ENCODE measurements at places on chromosomes 7 and 10.

GRCh38 chr7:13603016-13603415 lies 386.4 kb downstream of the ETV1 start:
- DNase-seq, result no peak

- DNase-seq, result no peak
Observed at GRCh38 chr7:40099837-40100236, 34.6 kb downstream of the MPLKIP start.

DNA sequence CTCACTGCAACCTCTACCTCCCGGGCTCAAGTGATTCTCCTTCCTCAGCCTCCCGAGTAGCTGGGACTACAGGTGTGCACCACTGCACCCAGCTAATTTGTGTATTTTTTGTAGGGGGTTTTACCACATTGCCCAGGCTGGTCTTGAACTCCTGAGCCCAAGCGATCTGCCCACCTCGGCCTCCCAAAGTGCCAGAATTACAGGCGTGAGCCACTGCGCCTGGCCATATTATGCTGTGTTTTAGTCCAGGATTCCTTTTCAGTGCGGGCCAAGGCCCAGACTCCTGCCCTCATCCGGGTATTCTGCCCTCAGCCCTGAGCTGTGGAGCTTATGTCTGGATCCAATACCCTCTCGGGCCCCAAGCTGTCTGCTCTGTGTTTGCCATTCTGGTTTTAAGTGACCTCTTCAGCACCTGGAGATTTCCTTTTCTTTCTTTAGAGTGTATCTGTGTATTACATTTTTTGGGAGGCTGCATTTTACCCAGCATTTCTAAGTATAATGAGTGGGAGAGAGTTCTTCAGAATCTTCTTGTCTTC lies 114.9 kb downstream of the BUB3 start:
- no peak for DNase-seq

GRCh38 chr10:109203646-109204353 lies 719.5 kb downstream of the XPNPEP1 start:
- no peak for DNase-seq

DNA sequence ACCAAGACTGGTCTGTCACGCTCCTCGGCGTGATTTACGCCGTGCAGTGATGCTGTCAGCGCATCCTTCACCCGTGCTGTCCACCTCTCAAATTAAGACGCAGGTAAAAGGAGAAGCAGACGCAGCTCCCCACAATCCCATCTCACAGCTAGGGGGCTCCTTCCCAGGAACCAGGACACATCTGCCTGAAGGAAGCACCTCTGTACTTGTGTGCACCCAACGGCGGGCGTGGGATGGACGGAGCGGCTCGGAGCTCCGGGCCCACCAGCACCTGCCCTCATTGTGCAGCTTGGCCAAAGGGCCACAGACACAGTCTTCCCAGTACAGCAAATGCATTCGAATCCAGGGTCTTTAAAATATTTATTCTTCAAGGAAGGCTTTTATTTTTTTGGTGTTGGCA lies 55.3 kb downstream of the STK32C start:
- no peak for DNase-seq

GRCh38 chr7:4882169-4883032 lies 1.1 kb downstream of the RADIL start:
- DNase-seq, result peak; percentile 44

- DNase-seq, result no peak
Observed at GRCh38 chr7:128025380-128025779, 5.9 kb downstream of the LRRC4 start.

DNA sequence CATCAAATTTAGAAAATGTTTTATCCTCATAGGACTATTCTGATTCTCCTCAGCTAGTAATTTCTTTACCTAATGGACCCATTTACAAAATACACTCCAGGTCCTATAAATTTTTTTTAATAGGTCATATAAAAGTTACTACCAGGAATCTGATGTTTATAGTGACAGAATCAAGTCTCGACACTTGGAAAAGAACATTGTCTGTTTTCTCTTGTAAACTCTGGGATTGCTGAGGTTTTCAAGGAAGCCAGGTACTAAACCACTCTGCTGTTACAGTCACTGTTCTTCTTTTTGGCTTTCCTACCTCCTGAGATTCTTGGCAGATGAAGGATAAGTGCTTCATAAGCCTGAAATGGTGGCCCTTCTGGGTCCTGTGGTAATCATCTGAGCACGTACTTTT lies 493.1 kb downstream of the AUTS2 start:
- DNase-seq, result no peak

DNA sequence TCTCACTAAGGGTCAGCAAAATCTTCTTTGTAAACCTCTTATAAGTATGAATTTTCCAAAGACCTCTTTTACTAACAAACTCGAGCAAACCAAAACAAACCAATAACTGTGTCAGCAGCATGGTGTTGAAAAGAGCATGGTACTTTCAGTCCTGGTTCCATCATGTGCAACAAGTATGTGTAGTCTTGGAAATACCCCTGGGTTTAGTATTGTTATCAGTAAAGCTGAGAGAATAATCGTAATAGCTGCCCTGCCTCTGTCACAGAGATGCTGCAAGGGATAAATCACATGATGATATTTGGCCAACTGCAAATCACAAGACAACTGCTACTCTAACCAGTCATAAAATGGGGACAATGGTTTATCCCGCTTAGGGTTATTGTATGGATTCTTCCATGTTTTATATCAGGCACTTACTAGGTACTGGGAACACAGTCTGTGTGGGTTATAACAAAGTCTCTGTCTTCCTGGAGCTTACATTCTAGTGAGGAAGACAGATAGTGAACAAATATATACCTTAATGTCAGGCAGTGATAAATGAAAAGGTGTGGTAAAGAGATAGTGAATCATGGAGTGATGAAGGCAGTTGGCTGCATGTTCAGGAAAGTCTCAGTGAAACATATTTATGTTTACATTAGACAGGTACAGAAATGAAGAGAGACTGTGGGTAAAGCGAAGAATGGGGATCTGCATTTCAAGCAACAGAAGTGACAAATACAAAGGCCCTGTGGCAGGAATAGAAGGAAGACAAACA lies 60.5 kb upstream of the C10orf90 start:
- DNase-seq, result no peak

DNA sequence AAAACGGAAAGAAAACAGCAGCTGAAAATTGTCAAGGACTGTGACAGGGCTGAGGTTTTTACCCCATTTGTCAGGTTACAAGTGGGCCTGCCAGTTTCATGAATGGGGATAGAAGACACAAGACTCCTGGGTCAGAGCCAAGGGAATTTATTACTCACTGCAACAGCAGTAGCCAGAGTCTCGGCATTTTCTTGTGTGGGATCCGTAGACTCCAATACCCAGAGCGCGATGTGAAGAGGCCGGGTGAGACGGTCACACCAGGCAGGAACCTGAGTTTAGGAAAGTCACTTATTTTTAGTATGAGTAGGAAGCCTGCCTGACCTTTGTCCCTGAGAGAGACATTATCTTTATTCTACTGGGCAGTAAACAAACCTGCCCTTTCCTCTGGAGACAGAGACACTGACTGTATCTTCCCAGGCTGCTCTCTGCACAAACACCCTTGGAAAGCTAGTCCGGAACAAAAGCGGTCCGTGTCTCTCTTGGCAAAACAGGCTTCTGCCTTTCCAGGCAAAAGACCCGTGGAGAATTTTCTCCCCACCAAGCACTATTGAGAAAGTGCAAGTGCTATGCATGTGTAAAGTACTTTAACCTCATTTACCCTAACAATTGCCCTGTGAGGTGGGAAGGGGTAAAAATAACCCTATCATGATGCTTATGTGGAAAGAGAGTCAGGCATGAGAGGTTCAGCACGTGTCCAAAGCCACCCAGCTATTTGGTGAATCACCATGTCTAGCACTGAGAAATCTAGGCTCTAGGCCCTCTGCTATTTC lies 58.4 kb downstream of the JCAD start:
- no peak for DNase-seq

DNA sequence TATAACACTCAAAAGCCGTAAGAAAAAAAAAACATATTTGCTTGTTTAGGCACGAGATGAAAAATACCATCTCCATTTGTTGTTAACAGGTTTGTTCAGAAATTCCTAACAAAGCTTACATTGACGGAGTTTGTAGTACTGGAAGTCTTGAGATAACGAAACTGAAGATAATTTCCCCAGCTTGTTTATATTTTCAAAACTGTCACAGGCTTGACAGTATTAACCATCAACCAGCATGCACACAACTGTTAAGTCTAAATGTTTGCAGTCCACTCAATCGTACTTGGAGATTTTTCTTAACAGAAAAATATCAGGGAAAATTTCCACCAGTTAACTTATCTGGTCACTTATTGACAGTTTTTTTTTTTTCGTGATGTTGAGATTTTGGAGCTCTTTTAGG lies 68.5 kb downstream of the ITGA8 start:
- DNase-seq, result no peak

DNA sequence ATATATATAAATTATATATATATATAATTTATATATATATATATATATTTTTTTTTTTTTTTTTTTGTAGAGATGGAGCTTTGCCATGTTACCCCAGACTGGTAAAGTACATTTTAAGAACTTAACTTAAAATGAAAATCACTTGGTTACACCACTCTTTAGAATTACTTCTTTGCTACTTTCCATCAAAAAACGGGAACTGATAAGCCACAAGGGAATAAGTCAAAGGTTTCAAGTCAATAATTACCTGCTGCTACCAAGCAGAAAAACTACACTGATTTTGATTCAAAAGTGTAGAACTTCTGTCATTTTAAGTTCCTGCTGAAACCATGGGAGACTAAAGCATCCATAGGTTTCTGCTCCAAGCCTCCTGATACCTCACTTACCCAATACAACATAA lies 12.2 kb downstream of the PPA1 start:
- no peak for DNase-seq

DNA sequence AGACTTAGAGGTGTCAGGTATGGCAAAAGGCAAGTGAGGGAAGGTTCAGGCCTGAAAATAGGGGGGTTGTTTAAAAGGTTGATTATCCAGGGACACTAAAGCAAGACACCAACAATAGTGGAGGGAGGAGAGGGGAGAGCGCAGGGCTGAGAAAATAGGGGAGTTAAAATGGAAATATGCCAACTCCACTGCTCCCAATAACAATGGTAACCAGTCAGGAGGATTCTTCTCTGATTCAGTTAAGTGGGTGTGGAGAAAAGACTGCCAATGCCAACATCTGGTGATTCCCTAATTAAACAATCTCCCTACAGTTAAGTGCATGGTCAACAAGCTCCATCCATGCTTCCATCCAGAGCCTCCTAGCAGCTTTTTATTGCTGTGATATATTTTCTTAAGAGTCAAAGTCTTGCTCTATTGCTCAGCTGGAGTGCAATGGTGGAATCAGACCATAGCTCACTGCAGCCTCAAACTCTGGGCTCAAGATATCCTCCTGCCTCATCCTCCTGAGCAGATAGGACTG lies 183.3 kb downstream of the JAZF1 start:
- no peak for DNase-seq

DNA sequence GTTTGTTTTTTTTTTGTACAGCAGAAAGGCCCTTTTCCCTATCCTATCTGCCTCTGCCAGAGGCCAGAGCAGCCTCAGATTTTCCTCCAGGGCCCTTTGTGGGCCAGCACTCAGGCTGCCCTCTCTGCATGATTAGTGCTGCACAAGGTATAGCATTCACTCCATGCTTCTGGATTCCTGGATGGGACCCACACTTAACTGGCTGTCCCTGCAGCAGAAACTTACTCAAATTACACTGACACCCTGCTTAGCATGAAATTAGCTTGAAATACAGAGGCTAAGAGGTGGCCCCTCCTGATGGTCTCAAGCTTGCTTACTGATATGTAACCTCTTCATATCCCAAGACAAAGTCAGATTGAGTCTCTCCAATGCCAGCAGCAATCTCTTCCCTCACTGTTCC lies 239.3 kb downstream of the SORCS1 start:
- no peak for DNase-seq

GRCh38 chr7:108380517-108380916 lies 75.7 kb downstream of the NRCAM start:
- DNase-seq, result no peak

GRCh38 chr7:137001041-137001440 lies 132.6 kb downstream of the CHRM2 start:
- no peak for DNase-seq

GRCh38 chr7:151704960-151705635 lies 171.8 kb downstream of the PRKAG2 start:
- DNase-seq, result no peak

DNA sequence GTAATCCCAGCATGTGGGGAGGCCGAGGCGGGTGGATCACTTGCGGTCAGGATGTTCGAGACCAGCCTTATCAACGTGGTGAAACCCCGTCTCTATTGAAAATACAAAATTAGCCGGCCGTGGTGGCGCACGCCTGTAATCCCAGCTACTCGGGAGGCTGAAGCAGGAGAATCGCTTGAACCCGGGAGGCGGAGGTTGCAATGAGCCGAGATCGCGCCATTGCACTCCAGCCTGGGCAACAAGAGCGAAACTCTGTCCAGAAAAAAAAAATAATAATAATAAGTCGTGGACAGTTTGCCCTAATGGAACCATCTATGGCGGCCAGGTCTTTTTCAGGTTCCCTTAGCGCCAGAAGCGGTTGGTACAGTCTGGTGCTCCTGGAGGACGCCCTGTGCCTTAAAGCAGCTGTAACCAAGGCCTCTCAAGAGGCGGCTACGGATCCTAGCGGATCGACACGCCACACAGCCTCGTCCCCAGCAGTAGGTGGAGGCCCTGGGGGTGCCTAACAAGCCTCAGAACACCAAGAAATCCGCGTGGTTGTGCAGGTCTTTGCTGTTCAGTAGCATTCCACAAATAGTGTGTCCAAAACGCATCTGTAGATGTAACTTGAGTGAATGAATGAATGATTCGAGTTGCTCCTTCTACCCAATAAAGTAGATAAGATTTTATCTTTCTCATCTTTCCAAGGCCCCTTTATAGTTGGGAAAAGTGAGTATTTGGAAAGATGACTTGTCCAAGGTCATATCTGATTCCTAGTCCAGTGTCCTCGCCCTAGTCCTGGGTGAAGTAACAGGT lies 982 bp downstream of the PGAM1 start:
- no peak for DNase-seq

GRCh38 chr7:69187824-69188333 lies 410.4 kb upstream of the AUTS2 start:
- no peak for DNase-seq

Measured in WTC11 (cell line).